ENCODE measurements at places on chromosomes 6 and 20.
A peak's percentile ranks its signal among the peaks of the same experiment; 100 is the strongest.

GRCh38 chr6:104940238-104940892 lies 16.5 kb upstream of the LIN28B start:
- no peak for DNase-seq

GRCh38 chr6:138235693-138236092 lies 17.4 kb upstream of the PBOV1 start:
- no peak for DNase-seq

DNA sequence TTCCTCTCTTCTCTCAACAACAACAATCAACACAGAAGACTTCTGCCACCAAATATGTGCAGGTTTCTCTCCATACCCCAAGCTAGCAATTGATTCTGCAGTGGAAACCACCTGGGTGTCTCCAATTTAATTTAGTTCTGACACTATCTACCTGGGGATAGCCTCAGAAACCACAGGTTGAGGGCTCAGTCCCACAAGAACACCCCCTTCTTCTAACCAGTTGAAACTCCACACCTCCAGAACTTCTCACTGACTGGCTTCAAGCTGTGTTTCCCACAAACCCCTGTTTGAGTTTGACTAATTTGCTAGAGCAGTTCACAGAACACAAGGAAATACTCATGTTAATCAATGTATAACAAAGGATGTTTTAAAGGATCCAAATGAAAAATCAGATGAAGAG lies 52.5 kb upstream of the SPTLC3 start:
- DNase-seq = no peak

DNA sequence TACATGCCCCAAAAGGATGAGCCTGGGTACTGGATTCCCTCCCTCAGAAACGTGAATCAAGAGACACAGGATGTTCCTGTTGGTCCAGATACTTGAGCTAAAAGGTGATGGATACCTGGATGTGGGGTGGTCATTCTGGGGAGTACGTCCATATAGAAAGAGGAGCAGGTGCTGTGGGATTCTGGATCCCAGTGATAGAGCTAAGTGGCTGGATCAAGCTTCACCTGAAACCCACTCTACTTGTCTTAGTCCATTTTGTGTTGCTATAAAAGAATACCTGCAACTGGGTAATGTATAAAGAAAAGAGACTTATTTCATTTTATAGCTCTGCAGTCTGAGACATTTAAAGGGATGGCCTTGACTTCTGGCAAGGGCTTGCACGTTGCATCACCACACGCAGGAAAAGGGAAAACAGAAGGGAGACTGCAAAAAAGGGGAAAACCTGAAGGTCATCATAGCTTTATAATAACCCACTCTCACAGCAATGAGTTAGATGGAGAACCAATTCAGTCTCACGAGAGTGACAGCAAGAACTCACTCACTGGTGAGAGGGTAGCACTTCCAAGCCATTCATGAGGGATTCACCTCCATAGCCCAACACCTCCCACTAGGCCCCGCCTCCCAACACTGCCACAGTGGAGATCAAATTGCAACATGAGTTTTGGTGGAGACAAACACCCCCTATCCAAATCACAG lies 31.2 kb downstream of the RIPOR3 start:
- DNase-seq = no peak

GRCh38 chr6:52538901-52539354 lies 37.9 kb downstream of the TRAM2 start:
- DNase-seq = no peak

DNA sequence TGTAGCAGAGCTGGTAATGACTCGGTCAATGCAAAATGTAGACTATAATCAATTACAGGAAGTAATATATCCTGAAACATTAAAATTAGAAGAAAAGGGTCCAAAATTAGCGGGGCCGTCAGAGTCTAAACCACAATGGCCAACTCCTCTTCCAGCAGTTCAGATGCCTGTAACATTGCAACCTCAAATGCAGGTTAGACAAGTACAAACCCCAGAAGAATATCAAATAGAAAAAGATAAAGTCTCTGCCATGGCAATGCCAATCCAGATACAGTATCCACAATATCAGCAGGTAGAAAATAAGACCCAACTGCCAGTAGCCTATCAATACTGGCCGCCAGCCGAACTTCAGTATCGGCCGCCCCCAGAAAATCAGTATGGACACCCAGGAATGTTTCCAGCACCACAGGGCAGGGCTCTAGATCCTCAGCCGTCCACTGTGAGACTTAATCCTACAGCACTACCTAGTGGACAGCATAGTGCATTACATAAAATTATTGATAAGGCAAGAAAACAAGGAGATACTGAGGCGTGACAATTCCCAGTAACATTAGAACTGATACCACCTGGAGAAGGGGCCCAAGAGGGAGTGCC lies 158.4 kb downstream of the GPX5 start:
- DNase-seq = peak; percentile 42

DNA sequence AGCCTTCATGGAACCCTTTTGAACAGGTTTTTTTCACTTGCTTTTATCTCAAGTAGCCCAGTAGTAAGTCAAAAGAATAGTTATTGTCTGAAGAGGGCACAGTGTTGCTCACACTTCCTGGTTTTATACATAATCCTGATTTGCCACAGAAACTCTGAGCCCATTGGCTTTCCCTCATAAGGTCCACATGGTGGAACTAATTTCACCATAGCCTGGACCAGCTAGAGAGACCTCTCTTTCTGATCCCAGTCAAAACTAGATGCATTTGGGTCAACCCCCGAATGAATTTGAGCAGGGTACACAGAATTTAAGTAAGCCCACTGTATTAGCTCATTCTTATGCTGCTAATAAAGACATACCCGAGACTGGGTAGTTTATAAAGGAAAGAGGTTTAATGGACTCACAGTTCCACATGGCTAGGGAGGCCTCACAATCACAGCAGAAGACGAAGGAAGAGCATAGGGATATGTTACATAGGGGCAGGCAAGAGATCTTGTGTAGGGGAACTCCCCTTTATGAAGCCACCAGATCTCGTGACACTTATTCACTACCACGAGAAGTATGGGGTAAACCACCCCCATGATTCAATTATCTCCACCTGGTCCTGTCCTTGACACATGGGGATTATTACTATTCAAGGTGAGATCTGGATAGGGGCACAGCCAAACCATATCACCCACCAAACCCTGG lies 6.2 kb downstream of the RWDD2A start:
- no peak for DNase-seq

DNA sequence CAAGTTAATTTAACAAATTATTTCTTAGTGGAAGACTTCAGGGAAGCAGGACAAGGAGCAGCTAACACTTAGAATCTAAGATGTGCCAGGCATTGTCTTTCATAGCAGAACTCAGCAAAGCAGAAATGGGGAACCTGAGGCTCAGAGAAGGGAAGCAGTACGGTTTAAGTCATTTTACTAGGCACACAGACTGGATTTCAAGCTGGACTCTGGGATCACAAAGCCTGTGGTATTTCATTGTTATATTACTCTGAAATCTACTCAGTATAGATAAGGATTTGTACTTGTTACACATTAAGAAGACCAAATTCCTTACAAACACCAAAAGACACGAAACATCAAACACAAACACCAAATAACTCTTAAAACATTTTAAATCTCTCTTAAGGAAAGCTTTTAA lies 199.6 kb downstream of the ISM1 start:
- DNase-seq = no peak

DNA sequence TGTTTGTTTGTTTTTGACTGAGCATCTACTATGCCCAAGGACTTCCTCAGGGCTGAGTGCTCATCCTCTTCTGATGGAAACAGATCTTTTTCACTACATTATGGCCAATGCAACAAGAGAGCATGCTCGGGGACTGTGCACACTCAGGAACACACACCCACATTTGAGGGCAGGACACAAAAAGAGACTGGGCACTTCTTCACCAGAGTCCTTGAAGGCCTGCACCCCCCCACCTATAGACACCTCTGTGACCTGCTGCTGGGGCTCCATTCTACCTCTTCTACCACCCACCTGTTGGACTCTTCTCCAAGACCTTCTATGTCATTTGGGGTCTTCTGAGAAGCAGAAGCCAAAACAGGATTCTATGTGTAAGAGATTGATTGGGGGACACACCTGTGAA lies 9.2 kb upstream of the MAFB start:
- DNase-seq = no peak

DNA sequence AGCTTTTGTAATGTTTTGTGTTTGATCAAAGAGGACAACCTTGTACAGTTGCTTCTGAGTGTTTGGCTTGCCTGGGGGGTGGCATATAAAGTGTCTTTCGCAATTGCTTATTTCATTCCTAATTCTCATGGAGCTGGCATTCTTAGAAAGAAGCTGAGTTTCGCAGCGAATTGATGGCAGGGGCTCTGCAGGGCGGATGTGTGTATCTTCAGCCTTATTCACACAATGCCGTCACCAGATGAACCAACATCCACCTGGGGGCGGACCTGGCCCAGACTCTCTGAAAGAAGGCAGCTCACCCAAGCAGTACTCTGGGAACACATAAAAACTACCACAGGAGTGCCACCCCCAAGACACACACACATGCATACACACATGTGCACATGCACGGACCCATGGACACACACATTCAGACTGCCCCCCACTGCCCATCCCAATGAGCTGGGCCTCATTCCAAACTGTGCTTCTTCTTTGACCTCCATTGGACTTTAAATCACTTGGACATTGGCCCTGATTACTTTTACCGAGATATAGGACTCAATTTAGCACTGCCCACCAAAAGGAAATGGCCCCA lies 55.4 kb upstream of the FOXQ1 start:
- no peak for DNase-seq

GRCh38 chr6:34672657-34673043 lies 23.9 kb downstream of the ILRUN start:
- DNase-seq = no peak

- DNase-seq = no peak
Measured at GRCh38 chr20:35240083-35240810, 13.8 kb downstream of the MMP24 start.

GRCh38 chr6:89485320-89485719 lies 52.4 kb downstream of the ANKRD6 start:
- no peak for DNase-seq

DNA sequence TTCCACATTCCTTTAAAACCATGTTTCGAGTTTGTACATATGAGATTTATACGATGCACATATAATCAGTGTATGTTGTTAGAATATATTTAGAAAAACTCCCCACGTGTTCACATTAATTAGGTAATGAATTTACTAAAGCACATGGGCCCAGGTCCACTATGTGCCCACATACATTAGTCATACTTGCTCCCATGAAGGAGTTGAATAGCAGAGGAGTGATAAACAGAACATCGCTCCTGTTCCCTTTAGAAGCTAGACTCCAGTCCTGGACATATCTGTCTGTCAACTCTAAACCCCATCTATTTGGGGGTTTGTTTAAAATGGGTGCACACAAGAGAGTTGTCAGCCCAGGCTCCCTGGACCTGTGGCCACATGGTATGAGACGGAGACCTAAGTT lies 108.1 kb upstream of the TIAM2 start:
- DNase-seq = no peak

DNA sequence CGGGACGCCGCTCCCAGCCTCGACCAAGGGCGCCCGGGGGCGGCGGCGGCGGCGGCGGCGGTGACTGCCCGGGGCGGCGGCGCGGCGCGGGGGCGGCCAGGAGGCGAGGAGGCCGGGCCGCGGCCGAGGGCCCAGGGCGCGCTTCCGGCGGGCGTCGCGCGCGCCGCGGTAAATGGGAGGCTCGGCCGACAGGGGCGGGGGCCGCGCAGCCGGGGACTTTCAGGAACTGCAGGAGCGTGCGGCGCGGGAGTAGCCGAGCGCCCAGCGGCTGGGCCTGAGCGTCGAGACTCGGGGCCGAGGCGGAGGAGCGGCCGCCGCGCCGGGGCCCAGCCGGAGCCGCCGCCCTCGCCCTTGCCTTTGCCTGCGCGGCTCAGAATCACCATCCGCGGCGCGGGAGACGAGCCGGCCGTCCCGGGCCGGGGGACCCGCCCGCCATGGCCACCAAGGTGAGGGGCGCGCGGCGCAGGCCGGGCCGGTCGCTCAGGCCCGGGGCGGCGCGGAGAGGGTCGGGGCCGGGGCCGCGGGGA lies at the start of gene SNX9:
TSS of gene SNX9 (plus strand) at position 246 of the 527 bp plus-strand sequence. CDS start at position 435, 189 bp downstream.
- DNase-seq = no peak

- DNase-seq = no peak
Measured at GRCh38 chr20:32516583-32517517, 68.3 kb downstream of the NOL4L start.

GRCh38 chr6:56714982-56715456 lies 72.3 kb upstream of the DST start:
- DNase-seq = no peak

- DNase-seq = no peak
Measured at GRCh38 chr6:108945681-108946159, 97.5 kb downstream of the ARMC2 start.

- no peak for DNase-seq
Measured at GRCh38 chr6:10410207-10411050, 4.4 kb downstream of the TFAP2A start.

DNA sequence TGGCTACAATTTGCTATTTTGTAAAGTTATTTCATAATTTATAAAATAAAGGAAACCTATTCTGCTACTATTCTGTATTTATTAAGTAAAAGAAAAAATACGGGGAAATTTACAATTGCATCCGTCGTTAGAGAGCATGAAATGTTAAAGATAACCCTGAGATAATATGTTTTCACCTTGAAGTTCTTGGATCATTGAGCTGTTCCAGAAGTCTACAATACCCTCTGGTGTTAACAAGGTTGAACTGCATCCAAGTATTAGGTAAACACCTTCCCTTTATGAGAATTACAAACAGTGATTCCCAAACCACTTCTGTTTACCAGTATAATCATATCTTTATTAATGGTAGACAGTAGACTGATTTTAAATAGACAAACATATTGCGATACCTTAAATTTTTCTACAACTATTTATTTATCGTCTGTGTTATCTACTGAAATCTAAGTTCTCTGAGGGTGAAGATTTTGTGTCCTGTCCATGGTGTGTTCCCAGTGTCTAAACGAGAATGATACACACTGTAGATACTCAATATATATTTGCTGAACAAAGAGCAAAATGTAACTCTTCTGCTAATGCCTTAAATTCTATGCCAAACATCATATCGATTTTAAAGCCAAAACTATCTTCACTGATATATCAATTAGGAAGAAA lies 28.2 kb downstream of the TBC1D32 start:
- DNase-seq = no peak

DNA sequence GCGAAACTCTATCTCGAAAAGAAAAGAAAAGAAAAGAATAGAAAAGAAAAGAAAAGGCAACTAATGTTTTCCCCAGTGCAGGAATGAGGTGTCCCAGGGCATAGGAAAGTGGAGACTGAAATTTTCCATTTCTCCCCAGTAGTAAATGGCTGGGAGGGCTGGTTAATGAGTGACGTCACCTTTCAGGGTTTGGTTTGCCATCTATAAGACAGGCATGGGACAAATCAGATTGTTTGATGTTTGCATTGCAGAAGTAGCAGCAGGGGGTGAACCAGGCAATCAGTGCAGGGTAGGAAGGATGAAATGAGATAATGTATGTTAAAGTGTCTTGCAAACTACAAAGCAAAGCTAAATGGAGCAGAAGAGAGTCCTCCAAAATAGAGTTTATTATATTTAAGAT lies 533.4 kb downstream of the PKHD1 start:
- DNase-seq = no peak

- no peak for DNase-seq
Measured at GRCh38 chr20:7989379-7989778, 30.2 kb downstream of the TMX4 start.

- no peak for DNase-seq
Measured at GRCh38 chr20:20501128-20501527, 133.2 kb downstream of the INSM1 start.

Measured in NCI-H1436 treated with DMSO at 0.1 percent for 48 hours (cell line).